ENCODE measurements at places on chromosomes 6 and 20. TPM values are rescaled to one million over a fixed set of nuclear protein-coding genes. Genes with fewer than 3 reads are reported as not detected.

GRCh38 chr20:19478320-19478895 is 266.0 kb downstream of the SLC24A3 start:
- H3K27ac ChIP-seq: no peak overlapping the region
- no peak for DNase-seq
- H3K4me1 ChIP-seq: no peaks in the 10 kb centered on the region
- no peaks in the 10 kb centered on the region for H3K36me3 ChIP-seq

DNA sequence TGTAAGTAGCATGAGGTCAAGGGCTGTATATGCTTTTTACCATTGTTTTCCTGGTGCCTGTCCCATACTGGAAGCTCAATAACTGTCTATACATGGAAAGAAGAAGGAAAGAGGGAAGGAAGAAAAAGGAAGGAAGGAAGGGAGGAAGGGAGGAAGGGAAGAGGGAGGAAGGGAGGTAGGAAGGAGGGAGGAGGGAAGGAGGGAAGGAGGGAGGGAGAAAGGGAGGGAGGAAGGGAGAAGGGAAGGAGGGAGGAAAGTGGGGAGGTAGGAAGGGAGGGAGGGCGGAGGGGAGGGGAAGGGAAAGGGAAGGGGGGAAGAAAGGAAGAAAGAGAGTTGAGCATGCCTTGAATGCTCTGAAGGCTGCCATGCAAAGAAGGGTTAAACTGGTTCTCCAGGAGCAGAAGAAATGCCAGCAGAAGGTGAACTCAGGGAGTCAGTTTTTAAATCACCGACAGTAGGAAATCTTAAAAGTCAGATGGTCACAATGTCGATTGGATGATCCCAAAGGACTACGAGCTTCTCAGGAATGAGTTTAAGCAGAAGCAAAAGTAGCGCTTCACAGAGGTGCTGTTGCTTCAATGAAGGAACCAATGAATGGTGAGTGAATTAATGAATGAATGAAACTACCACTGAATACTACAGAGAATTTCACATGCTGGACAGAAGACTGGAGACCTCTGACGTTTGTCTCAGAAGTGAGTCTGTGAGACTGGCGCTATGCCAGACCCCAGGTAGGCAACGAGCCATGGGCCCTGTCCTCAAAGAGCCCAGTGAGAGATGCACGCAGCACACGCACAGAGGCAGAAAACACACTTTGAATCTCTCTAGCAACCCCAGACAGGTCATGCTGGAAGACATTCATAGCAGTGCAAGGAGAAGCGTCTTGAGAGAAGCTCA is 117.6 kb downstream of the MRPL14 start:
- no peak overlapping the region for H3K27ac ChIP-seq
- H3K4me3 ChIP-seq: no peak overlapping the region

- DNase-seq: no peak
- peaks cover 75% of the 10 kb centered on the region for H3K36me3 ChIP-seq
- H3K4me3 ChIP-seq: no peak overlapping the region
- H3K27me3 ChIP-seq: no peaks in the 10 kb centered on the region
Measured at GRCh38 chr20:64003960-64004725, 23.2 kb downstream of the PRPF6 start.

The HCRTR2 gene
- not detected for total RNA-seq

The ZFP57 gene
- total RNA-seq: not detected

The LTA gene
- total RNA-seq: not detected

All from endodermal cell (in vitro differentiated cells).